Putamen (tissue), 1 donor: ENCODE measurements at places on chromosomes 6 and 20.

DNA sequence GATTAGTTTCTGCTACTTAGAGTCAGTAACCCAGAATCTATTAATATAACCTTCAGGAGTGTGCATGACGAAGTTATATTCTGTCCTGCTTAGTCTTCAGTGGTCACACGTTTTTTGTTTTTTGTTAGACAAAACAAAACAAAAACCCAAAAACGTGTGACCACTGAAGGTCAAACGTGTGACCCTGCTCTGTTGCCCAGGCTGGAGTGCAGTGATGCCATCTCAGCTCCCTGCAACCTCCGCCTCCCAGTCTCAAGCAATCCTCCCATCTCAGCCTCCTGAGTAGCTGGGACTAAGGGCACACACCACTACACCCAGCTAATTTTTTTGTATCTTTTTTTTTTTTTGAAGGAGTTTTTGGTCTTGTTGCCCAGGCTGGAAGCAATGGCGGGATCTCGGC lies 142.4 kb downstream of the BCAS1 start:
- no peak for DNase-seq

GRCh38 chr6:145815309-145816274 lies 997 bp upstream of the FBXO30 start:
- no peak for DNase-seq

GRCh38 chr6:47235964-47236760 lies 73.5 kb downstream of the TNFRSF21 start:
- no peak for DNase-seq

- no peak for DNase-seq
Observed at GRCh38 chr6:24854077-24854666, 55.5 kb upstream of the ARMH2 start.

GRCh38 chr20:20425823-20426654 lies 58.1 kb downstream of the INSM1 start:
- no peak for DNase-seq

DNA sequence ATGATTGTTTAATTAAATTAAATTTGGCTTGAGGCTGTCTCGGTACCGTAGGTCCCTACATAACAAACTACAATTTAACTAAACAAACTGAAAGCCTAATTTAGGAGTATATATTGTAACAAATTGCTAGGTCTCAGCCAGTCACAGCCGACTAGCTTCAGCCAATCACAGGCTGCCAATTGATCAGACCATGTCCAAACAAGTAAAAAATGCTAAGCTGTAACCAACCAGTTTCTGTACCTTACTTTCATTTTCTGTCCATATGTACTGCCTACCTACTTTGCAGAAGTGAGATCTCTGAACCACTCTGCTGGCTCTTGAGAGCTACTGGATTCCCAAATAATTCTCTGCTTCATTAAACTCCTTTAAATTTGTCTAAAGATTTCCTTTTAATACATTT lies 648.0 kb upstream of the GJE1 start:
- peak; percentile 12 for DNase-seq

GRCh38 chr6:15580326-15580725 lies 82.5 kb downstream of the DTNBP1 start:
- no peak for DNase-seq

DNA sequence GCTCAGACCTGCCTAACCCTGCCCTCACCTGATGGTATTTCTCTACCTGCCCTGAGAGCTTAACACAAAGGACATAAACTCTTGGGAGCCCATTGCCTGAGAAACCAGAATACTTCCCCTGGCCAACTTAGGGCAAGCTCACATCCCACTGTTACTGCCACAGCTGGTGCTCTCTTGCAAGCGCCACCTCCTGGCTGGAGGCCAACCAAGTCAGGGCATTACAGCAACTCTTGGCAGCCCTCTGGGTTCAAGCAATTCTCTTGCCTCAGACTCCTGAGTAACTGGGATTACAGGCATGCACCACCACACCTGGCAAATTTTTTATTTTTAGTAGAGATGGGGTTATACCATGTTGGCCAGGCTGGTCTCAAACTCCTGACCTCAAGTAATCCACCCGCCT lies 70.1 kb downstream of the HECA start:
- DNase-seq = no peak

- no peak for DNase-seq
Observed at GRCh38 chr6:110653381-110653780, 161.9 kb downstream of the CDK19 start.

DNA sequence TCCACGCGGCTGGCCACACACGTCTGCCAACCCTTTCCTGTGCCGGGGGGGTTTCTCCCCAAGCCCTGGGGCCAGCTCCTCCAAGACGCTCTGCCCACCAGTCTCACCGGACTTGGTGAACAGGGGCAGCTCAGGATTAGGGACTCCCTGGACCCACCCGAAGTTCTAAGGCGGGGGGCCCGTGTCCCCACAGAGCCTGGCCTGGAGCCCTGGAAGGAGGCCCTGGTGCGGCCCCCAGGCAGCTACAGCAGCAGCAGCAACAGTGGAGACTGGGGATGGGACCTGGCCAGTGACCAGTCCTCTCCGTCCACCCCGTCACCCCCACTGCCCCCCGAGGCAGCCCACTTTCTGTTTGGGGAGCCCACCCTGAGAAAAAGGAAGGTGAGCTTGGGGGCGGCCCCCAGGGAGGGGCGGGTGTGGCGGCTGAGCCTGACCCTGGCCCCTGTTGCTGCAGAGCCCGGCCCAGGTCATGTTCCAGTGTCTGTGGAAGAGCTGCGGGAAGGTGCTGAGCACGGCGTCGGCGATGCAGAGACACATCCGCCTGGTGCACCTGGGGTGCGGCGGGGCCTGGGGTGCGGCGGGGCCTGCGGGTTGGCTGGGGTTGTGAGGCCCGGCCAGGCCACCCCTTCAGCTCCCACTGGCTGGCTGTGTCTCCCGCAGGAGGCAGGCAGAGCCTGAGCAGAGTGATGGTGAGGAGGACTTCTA lies 2.3 kb downstream of the SLC2A4RG start:
- DNase-seq = no peak
